ENCODE measurements at places on chromosomes 3 and 15.

DNA sequence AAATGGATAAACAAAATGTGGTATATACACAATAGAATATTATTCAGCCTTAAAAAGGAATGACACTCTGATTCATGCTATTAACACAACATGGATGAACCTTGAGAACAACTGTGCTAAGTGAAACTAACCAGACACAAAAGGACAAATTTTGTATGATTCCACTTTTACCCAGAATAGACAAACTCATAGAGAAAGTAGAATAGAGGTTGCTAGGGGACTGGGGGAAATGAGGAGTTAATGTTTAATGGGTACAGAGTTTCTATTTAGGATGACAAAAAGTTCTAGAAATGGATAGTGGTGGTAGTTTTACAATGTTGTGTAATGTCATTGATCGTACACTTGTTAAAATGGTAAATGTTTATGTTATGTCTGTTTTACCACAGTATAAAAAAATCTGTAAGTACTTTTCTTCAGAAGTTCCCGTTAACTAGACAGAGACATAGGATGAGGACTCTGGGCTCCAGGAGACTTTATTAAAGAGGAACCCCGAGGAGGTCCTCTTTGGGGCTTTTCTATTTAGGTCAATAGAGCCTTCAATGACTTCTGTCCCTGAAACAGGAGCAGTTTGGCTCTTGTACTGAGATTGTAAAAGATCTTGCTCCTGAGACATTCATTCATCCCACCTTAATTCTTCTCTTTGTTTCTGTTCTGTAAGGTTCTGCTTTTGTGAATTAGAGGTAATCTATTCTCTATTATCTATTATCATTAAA lies 24.5 kb downstream of the ABHD6 start:
- no peak for DNase-seq

DNA sequence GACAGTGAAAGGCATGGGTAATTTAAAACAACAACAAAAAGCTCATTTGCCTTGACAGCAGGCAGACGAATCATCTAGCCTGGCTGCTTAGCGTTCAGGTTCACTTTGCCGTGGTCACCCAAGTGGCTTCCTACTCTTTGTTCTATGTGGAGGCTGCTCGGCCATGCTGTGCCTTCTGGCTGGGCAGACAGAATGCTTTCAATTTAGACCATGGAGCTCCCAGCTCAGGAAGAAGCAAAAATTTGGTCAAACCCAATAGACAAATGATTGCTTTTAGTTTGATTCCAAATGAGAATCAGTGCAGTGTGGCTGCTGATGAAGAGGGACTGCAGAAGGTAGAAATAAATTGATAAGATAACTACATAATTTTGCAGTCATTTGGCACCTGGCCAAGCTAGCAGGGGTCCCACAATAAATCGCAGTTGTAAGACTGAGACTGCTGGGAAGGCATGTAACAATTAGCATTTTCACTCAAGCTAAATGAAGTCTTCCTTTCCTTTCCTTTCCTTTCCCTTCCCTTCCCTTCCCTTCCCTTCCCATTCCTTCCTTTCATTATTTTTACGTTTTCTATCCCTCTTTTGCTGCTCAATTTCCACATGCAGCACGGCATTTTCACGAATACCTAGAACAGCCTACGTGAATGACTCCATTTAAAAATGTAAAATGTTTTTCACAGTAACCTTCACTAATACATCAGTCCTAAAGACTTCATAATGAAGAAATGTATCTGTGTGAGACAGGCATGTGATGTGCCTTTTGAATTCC lies 360.4 kb upstream of the TGFBR2 start:
- DNase-seq = no peak

DNA sequence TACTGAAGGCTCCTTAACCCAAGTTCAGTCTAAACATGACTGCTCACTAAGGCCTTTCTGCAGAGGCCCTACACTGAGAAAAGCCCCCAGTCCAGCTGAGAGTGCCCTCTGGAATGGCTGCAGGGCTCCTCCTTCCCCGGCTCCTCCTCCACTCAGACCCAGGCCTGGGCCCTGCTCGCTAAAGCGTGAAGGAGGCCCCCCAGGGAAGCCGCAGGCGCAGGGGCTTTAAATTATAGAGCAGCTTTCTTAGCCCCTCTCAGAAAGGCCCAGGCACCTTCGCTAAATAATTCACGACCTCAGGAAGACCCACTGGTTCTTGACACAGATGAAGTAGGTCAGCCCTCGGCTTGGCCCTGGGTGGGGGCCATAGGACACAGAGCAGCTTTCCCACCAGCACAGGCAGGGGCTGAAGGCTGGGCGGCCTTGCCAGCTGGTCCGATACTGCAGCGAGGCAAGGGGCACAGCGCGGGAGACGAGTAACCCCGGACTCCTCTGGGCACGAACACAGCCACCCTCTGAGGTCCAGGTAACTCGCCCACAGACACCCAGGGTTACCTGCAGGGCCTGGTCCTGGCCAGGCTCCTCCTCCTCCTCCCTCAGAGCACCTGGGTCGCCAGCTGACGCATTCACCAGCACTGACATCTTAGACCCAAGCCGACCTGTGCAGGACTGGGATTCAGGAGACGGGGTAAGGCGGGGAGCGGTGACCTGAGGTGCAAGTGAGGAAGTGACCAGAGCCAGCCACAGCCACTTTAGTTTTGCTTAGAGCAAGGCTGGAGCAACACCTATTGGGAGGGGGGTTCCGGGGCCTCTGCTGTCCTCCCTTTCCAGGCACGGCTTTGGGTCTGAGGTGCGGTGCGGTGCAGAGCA lies 36.9 kb downstream of the RBPMS2 start:
- no peak for DNase-seq

DNA sequence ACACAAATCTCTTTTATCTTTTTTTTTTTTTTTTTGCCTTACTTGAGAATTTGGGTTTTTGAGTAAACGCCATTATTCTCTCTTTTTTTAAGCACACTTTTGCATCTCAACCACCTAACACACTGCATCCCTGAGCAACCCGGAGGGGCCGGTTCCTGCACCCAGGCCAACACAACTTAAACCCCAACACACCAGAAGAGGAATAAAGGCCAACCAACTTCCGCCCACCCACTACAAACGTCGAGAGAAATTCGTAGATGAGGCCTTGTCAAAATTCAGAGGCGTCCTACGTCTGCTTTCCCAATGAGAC lies 389 bp upstream of the CCNB2 start:
- DNase-seq = no peak

DNA sequence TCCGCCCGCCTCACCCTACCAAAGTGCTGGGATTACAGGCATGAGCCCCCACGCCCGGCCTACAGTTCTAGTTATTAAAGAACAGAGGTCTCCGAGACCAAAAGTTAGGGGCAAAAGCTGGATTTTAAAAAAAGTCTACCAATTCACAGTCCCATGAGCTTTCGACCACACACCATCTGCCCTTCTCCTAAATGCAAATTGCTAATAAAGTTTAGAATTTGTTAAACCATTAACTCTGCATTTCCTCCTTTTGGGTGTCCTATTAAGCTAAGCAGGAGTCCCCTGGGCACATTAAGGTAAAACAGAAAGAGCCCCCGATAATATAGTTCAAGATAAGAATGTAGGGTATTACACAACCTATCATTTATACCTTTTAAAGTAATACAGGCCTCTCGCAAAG lies 322.7 kb downstream of the FOXP1 start:
- no peak for DNase-seq

- DNase-seq = no peak
These were observed 44.0 kb downstream of the OTOL1 start for GRCh38 chr3:161540594-161540993.

- DNase-seq = no peak
These were observed 1.8 kb downstream of the ITIH1 start for GRCh38 chr3:52779011-52779836.

DNA sequence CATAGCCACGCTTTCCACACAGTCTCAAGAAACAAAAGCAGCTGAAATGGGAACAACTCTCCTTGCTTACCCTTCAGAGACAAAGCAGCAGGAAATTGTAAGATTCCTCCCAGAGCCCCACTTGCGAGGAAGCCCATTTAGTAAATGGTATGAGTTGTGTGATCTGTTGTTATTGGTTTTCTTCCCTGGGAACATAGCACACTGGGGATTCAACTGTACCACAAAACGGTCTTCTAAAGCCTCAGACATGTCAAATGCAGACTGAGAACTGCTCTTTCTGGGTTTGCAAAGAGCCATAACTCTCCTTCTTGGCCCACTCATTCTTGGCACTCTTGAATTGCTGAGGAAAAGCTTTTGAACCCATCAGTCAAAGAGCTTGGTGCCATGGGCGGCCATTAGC lies 101.0 kb upstream of the COL8A1 start:
- no peak for DNase-seq

- no peak for DNase-seq
These were observed 346.3 kb downstream of the DIPK2A start for GRCh38 chr3:144317961-144318360.

GRCh38 chr3:126969586-126969985 lies 13.3 kb upstream of the PLXNA1 start:
- DNase-seq = no peak

- no peak for DNase-seq
These were observed 33.8 kb downstream of the MUC4 start for GRCh38 chr3:195777975-195778374.

- no peak for DNase-seq
These were observed 73.8 kb downstream of the RBPMS2 start for GRCh38 chr15:64701482-64702184.

DNA sequence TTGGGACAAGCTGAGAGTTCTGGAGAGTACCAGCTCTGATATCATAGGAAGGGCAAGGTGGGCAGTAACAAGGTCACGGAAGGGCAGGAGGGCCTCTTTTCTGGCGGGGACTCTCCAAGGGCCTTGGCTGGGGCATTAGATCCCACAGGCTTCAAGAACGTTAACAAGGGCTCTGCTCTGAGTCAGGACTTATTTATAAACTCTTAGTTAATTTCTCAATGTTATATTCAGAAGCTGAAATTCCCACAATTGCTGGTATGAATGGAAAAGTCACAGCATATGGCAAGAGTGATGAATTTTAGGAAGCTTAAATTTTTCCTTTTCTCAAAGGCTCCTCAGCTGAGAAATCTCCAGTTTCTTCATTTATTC lies 320.2 kb upstream of the TBC1D5 start:
- DNase-seq = no peak

GRCh38 chr15:73841756-73842725 lies 31.3 kb upstream of the TBC1D21 start:
- no peak for DNase-seq

DNA sequence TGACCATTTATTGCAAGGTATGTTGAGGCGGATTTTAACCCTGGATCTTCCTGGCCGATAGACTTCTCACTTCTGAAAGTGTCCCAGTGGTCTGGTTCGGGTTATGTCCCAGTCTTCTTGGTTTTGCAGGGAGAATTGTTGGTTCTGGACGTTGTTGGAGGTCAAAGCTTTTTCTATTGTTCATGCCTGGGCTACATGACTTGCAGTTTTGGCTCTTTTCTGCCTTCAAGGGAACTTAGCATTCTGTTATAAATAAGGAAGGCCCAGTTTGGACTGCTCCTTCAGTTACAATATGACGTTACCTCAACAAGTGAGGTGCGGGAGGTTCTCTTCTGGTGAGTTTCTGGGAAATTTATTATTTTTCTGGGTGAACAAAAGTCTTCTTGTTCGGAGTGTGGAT lies 614.3 kb downstream of the DIPK2A start:
- no peak for DNase-seq

GRCh38 chr15:74845208-74845568 lies 2.2 kb upstream of the ULK3 start:
- no peak for DNase-seq

DNA sequence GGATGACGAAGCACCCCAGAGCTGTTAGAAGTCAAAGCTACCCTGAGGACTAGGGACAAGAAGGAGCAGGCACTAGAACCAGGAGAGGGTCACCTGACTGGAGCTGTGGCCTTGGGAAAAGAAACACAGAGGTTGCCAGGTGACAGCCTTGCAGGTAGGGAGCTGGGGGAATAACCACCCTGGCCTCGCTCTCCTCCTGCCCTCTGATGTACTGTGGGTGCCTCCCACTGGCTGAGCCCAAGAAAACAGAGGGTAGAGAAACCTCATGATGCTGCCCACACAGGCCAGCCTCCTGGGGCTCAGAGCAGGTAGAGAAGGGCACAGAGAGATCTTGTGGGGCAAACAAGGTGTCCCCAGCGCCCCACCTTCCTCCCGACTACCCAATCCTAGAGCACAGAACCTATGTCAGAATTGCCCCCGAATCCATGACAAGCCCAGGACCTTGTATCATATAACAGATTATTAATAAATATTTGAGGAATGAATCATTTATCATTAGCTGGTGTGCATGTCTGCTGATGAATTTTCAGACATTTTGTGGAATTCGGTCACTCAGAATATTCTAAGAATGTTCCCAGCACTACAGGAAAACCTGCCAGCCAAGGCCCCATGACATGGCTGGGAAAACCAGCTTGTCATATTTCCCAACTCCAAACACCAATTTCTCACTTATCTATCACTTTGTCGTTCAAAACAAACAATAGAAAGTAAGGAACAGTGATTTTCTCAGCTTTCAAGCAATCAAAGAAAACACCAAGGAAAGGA lies 59.8 kb upstream of the MEX3B start:
- no peak for DNase-seq

DNA sequence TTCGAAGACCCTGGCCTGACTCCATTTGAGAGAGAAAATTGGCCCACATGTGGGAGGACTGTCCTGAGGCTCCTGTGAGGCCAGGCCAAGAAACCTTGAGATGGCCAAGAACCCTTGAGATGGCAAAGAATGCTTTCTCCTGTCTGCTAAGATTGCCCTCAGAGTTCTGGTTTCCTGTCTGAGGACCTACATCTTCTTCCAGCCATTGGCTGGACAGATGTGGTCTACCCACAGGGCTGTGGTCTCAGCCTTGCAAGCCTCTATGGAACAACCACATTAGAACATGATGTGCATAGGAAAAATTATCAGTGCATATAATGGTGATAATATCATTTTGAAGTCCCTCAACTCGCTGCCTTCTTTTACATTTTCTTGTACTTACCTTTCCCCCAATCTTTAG lies 10.8 kb upstream of the RASA2 start:
- no peak for DNase-seq

DNA sequence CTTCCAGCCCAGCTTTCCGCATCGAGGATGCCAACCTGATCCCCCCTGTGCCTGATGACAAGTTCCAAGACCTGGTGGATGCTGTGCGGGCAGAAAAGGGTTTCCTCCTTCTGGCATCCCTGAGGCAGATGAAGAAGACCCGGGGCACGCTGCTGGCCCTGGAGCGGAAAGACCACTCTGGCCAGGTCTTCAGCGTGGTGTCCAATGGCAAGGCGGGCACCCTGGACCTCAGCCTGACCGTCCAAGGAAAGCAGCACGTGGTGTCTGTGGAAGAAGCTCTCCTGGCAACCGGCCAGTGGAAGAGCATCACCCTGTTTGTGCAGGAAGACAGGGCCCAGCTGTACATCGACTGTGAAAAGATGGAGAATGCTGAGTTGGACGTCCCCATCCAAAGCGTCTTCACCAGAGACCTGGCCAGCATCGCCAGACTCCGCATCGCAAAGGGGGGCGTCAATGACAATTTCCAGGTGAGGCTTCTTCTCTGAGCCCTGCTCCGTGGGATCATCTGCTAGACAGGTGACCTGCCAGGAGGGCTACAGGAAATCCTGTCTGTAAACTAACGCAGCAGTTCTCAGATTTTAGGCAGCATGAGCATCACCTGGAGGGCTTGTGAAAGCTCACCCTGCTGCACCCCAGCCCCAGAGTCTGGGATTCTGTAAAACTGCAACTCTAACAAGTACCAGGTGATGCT lies 1.6 kb downstream of the THBS1 start:
- no peak for DNase-seq
